ENCODE measurements at places on chromosomes 1 and 21.

GRCh38 chr1:245389873-245390272 is 235.1 kb downstream of the KIF26B start:
- DNase-seq, result no peak

DNA sequence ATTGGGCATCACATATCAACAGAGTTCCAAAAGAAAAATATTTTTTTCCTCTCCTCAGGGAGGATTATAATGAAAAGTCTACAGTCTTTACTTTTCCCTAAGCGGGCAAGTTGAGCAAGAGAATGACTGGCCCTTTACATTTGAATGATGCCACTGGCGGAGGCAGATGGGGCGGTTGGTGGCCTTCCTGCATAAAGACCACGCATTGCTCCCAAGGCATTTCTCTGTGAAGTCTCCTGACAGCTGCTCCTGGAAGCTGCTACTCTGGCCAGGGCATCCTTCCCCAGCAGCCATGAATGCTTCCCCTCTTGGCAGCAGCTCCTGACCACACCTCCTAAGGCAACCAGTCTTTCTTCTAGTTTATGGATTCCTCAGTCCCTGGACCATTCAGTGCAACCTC is 161.1 kb upstream of the RRP15 start:
- DNase-seq, result peak; percentile 37

GRCh38 chr1:60898987-60899386 is 183.4 kb upstream of the NFIA start:
- no peak for DNase-seq

DNA sequence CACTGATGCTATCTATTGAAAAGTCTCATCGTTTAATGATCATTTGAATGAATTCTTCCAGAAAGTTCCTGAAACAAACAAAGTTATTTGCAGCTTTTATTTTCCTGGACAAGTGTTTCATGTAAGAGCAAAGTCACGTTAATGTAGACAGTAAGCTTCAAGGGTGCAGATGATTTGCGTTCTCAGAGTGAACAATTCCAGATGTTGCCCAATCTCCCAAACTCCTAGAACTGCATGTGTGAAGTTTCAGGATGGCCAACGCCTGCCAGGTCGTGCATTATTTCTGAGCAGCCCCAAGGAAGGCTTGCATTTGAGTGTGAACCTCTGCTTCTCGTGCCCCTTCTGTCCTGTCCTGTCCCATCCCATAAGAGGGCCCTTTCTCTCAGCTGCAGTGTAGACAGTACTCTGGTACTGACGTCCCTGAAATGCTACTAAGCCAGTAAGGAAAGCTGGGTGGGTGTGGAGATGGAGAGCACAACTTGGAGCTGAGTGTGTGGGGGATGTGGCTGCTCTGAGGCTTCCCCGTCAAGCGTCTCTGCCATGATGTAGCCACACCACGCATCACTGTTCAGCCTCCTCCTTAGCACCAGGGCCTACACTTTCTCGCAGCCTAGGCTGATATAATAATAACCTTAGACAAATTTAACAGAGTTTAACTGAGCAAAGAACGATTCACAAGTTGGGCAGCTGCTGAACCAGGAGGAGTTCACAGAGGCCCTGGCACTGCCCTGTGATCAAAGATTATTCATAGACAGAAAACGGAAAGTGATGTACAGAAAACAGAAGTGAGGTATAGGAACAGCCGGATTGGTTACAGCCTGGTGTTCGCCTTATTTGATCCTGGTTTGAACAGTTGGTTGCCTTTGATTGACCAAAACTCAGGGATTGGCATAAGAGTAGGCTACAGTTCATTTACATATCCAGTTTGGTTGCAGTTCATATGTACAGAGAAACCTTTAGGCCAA is 50.4 kb downstream of the RHOU start:
- DNase-seq, result no peak

DNA sequence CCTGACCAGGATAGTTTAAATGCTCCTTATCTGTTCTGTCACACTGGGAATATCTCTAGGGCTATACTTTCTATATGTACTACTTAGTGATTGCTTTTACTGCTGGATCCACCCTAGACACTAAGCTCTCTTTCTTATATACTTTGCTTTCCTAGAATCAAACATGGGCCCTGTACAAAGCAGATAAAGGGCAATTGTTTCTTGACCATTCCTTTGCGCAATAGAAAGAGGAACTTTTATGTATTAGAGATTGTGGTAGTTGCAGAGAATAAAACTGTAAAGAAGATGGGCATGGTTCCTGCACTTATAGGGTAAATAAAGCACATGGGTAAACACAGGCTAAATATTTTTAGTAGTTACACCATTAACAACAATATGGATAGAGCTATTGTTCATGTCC is 58.8 kb downstream of the ATP6V1G3 start:
- no peak for DNase-seq

DNA sequence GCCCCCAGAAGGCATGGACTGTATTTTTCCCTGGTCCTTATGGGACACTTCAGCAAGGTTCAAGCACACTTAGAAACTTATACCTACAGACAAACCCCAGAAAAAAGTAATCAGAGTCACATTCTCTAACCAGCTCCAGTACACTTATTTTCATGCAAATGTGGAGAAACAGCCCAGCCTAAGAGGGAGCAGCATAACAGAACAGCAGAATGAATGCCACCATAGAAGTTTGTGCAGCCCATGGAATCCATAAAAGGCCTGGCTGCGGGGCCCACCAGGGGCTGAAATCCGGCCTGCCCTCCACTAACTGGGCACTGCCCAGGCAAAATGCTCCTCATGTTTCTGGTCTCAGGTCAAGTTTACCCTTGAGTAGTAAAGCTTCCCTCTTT is 60.4 kb upstream of the ATP1A1 start:
- no peak for DNase-seq

GRCh38 chr21:32298148-32298559 is 501 bp upstream of the MRAP start:
- no peak for DNase-seq

- peak; percentile 91 for DNase-seq
Observed at GRCh38 chr1:151992303-151993083, 1.2 kb downstream of the S100A10 start.
